ENCODE measurements at places on chromosomes 7 and 10. TPM values are rescaled to one million over a fixed set of nuclear protein-coding genes. Genes with fewer than 3 reads are reported as not detected.

The SPDYE2 gene
- not detected for polyA plus RNA-seq

The GLCCI1 gene
- 7.5 TPM for polyA plus RNA-seq

The ACBD7 gene
- polyA plus RNA-seq, result 0.54 TPM

The GPR146 gene
- polyA plus RNA-seq, result 1.4 TPM

The TAS2R16 gene
- not detected for polyA plus RNA-seq

The BAMBI gene
- polyA plus RNA-seq, result 2.8 TPM

The TMEM139 gene
- 0.19 TPM for polyA plus RNA-seq

The NEURL1 gene
- 0.05 TPM for polyA plus RNA-seq

The IFRD1 gene
- polyA plus RNA-seq, result 31.0 TPM

The MYO3A gene
- not detected for polyA plus RNA-seq

The CYP3A7 gene
- not detected for polyA plus RNA-seq

The PDE1C gene
- 4.6 TPM for polyA plus RNA-seq

The HOXA10 gene
- not detected for polyA plus RNA-seq

The PPP1R17 gene
- not detected for polyA plus RNA-seq

The TMEM229A gene
- polyA plus RNA-seq, result 0.88 TPM

The OIT3 gene
- polyA plus RNA-seq, result not detected

The TMEM273 gene
- not detected for polyA plus RNA-seq

The EPC1 gene
- polyA plus RNA-seq, result 30.2 TPM

The MGAM2 gene
- 0.02 TPM for polyA plus RNA-seq

The NPSR1 gene
- not detected for polyA plus RNA-seq

The HOXA2 gene
- not detected for polyA plus RNA-seq

The FAM237B gene
- 0.02 TPM for polyA plus RNA-seq

The ZNF316 gene
- 18.0 TPM for polyA plus RNA-seq

The CPA5 gene
- 1.3 TPM for polyA plus RNA-seq

The SH2D4B gene
- polyA plus RNA-seq, result not detected

The GIMAP1 gene
- not detected for polyA plus RNA-seq

The GIMAP7 gene
- not detected for polyA plus RNA-seq

The PLAU gene
- 159 TPM for polyA plus RNA-seq

The ZSCAN25 gene
- polyA plus RNA-seq, result 18.7 TPM

The PRSS37 gene
- not detected for polyA plus RNA-seq

The DPYSL4 gene
- polyA plus RNA-seq, result 21.8 TPM

The PPA1 gene
- polyA plus RNA-seq, result 116 TPM

The LIPN gene
- polyA plus RNA-seq, result not detected

The MYH16 gene
- 0.41 TPM for polyA plus RNA-seq

The MUC3A gene
- 0.03 TPM for polyA plus RNA-seq

The SLC26A4 gene
- 0.61 TPM for polyA plus RNA-seq

The TAS2R41 gene
- polyA plus RNA-seq, result not detected

The IKZF1 gene
- not detected for polyA plus RNA-seq

The KCP gene
- not detected for polyA plus RNA-seq

The PAPOLB gene
- polyA plus RNA-seq, result not detected

The ERVW-1 gene
- polyA plus RNA-seq, result not detected

The ALKBH4 gene
- 13.7 TPM for polyA plus RNA-seq
